ENCODE measurements at places on chromosomes 16 and 17. TPM values are rescaled to one million over a fixed set of nuclear protein-coding genes. Genes with fewer than 3 reads are reported as not detected.

The PSMD7 gene
- 87.9 TPM for total RNA-seq

The ST6GALNAC1 gene
- not detected for total RNA-seq

The BAHCC1 gene
- total RNA-seq = 6.6 TPM

The CBX2 gene
- 15.8 TPM for total RNA-seq

The C1QTNF1 gene
- total RNA-seq = 4.6 TPM

The SPATA22 gene
- total RNA-seq = not detected

The SLC52A1 gene
- 0.62 TPM for total RNA-seq

The CCL7 gene
- not detected for total RNA-seq

The CMTM3 gene
- 292 TPM for total RNA-seq

The KCNG4 gene
- total RNA-seq = not detected

The ZNF385C gene
- 0.34 TPM for total RNA-seq

The NRN1L gene
- 2.9 TPM for total RNA-seq

The TPSD1 gene
- total RNA-seq = not detected
